Liver (tissue), 10 donors: ENCODE measurements at places on chromosomes 7 and 10. TPM values are rescaled to one million over a fixed set of nuclear protein-coding genes. Genes with fewer than 3 reads are reported as not detected.

GBX1 gene
- not detected for total RNA-seq

C10orf95 gene
- not detected for total RNA-seq

C10orf67 gene
- not detected for total RNA-seq

TCAF2 gene
- total RNA-seq, result 2.3 TPM

ADARB2 gene
- total RNA-seq, result 0.70 TPM

OR2A7 gene
- total RNA-seq, result 1.6 TPM

FGFBP3 gene
- 0.25 TPM for total RNA-seq

SH2D4B gene
- 0.19 TPM for total RNA-seq

SEMA3A gene
- total RNA-seq, result 0.56 TPM

GRID1 gene
- total RNA-seq, result 0.17 TPM

NAPEPLD gene
- total RNA-seq, result 20.7 TPM

BEND7 gene
- 4.1 TPM for total RNA-seq

SLC35G1 gene
- 3.1 TPM for total RNA-seq

ACSL5 gene
- total RNA-seq, result 201 TPM

OR9A2 gene
- not detected for total RNA-seq

METTL27 gene
- 1.0 TPM for total RNA-seq

HTR5A gene
- total RNA-seq, result not detected

PAX4 gene
- not detected for total RNA-seq

ZNF735 gene
- not detected for total RNA-seq

NRP1 gene
- total RNA-seq, result 55.6 TPM

C1QL3 gene
- total RNA-seq, result not detected

CHAT gene
- not detected for total RNA-seq

PILRA gene
- 2.8 TPM for total RNA-seq

RASSF4 gene
- 8.2 TPM for total RNA-seq
